ENCODE measurements at places on chromosomes 7 and 10.

GRCh38 chr10:38025283-38025682, 14.8 kb downstream of the ZNF33A start:
- DNase-seq, result no peak

DNA sequence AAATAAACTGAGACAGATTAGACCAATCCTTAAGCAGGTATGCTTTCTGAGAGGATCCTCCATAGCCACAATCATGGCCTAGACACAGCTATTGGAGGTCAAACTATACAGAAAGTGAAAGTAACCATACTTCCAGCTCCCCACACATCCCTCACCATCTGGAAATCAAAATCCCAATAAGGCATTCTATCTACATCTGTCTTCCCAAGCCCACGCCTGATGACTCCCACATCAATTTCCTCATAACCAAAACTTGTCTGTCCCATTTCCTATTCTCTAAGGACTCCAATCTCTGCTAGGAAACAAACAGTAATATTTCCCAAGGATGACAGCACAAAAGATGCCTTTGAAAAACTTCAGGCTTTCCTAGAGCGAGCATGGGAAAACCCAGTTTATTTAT, 247.3 kb upstream of the HPS1 start:
- no peak for DNase-seq

- DNase-seq, result no peak
These were observed 18.6 kb upstream of the DNAJB6 start for GRCh38 chr7:157318015-157318706.

GRCh38 chr10:118271671-118272070, 70.5 kb downstream of the FAM204A start:
- DNase-seq, result no peak

DNA sequence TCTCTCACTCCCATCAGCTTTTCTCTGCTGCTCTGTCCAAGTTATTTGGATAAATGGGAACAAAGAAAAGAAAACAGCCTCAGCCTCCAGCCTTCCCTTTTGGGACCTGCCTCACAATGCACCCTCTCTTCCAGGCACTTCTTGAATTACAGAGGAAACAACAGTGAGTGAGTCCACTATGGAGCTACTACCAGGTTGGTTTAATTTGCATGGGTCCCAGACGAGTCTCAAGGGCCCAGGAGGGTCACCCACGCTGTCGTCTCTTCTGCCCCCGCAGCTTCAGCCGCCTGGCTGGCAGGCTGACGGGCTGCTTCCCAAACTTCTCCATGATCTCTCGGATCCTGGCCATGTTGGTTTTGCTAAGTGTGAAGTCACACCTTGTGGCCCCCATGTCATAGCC, 80.4 kb downstream of the GPR26 start:
- DNase-seq, result no peak

- DNase-seq, result no peak
These were observed 85.9 kb upstream of the KMT2C start for GRCh38 chr7:152521420-152522337.

GRCh38 chr7:64879800-64880199, 23.3 kb upstream of the ZNF273 start:
- no peak for DNase-seq

DNA sequence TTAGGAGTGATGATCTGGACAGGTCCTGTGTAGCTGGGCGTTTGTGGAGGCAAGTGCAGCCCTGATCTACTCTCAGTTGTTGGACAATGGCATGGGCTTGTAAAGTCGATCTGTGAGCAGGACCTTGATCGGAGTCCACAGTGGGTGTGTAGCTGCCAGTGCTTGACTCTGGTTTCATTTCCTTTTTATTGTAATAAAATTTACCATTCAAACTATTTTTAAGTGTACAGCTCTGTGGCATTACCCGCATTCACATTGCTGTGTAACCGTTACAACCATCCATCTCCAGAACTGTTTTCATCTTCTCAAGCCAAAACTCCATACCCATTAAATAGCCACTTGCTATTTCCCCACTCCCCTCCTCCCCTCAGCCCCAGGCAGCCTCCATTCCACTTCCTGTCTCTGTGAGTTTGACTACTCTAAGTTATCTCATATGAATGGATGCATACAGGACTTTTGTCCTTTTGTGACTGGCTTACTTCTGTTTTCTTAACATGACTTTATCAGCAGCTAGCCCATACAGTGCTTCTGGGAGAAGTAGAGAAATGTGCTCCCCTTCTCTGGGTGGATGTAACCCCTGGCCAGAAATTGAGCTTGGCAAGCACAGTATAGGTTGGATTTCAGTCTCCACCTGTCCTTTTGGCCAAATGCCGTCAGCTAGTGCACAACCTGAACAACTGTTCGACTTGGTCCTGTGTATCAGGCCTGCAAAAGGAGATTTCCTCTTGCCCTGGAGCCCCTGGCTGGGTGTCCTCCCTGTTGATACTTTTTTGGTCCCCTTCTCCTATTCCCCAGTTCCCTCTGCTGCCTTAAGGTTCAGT, 180.0 kb downstream of the LRMDA start:
- no peak for DNase-seq

DNA sequence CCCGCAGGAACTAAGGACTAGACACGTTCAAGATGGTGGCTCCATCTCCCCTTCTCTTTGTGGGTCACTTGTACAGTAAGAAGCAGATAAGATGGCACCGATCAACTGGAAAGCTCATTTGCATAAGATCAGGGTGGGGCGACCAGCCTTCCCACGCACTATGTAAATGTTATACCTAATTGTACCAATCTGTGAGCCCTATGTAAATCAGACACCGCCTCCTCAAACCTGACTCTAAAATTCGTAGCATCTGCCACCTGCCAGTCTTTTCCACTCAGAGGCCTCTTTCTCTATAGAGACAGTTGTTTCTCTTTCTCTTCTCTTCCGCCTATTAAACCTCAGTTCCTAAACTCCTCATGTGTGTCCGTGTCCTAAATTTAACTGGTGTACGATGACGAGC, 324.5 kb downstream of the PHF14 start:
- DNase-seq, result no peak

DNA sequence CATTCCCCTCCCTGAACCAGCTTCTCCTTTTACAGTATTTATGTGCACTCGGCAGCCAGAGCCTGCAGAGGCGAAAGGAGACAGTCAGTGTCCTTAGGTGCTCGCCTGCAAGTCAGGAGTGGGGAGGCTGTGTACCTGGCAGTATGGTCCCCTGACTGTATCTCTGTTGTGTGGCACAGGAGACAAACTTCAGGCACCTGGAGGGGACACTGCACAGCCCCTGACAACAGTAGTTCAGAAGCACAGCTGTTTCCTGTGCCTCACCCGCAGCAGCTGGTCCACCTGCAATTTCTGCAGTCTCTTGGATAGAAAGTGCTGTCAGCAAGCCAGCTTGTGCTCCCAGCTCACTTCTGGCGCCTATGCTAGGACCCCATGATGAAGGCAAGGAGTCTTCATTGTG, 73.4 kb upstream of the LAMB4 start:
- DNase-seq, result no peak

GRCh38 chr7:143454091-143454680, 10.9 kb downstream of the TAS2R60 start:
- no peak for DNase-seq

DNA sequence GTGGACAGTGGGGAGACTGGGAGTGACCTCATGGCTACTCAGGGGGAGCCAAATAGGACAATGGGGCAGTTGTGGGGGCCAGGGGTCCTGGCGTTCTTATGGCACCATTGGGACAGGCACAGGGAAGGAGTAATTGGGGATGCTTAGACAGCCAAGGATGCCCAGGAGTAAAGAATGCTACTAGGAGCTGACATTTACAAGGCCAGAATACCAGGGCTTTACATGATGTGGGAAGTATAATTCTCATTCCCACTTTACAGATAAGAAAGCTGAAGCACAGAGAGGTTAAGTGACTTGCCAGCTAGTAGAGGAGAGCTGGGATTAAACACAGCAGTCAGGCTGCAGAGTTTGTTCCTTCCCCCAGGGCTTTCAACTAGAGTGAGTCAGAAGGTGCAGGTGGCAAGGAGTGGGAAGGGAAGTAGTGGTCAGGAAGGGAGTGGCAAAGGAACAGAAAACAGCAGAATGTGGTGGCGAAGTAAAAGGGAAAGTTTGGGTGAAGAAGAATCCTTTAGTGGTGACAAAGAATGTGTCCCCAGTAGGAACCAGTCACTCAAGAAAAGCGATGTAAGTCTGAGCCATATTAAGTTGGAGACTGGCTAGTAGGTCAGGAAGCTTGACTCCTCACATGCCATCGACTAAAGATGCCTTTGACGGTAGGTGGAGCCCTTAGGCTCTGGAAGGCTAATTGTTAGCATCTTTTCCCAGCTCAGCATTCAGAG, 32.8 kb downstream of the CPVL start:
- DNase-seq, result no peak

GRCh38 chr7:116588641-116589594, 64.1 kb downstream of the CAV1 start:
- peak; percentile 49 for DNase-seq

DNA sequence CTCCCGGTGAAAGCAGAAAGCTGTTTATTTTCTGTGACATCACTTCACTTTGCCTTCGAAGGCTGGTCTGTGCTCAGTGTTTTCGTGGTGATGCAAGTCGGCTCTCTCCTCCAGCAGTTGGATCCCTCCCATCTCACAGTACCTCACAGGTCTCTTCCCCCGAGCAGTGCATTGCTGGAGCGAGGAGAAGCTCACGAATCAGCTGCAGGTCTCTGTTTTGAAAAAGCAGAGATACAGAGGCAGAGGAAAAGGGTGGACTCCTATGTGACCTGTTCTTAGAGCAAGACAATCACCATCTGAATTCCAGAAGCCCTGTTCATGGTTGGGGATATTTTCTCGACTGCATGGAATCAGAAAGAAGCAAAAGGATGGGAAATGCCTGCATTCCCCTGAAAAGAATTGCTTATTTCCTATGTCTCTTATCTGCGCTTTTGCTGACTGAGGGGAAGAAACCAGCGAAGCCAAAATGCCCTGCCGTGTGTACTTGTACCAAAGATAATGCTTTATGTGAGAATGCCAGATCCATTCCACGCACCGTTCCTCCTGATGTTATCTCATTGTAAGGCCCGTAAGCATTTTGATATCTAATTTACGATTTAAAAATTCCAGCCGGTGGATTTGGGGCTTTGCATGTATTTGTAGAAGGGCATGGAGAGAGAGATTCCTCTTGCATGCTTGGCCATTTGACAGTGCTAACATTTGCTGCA, at the start of gene LGI1:
LGI1 (plus strand) TSS at position 136 of the 707 bp plus-strand sequence; CDS start at position 345, 209 bp downstream.
- no peak for DNase-seq

DNA sequence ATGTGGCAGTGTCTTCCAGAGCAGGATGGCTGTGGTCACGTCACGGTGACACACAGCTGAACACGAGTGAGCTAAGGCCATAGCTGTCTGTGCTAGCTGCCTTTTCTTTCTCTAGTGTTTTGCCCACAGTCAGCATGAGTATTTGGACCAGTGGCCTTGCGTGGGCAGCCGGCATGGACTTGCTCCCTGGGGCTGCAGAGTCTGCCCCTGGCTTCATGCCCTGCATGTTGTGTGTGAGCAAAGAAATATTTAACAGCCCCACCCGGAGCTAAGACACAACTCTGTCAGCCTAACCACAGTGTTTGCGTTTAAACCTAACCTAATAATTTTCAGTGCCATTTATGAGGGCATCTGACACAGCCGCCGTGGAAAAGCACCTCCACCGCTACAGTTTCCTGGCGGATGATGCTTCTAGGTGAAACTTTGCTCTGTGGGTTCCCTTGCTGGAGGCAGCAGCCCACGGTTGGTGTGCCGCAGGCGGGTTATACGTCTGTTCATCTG, 14.6 kb downstream of the CHST12 start:
- DNase-seq, result no peak

- no peak for DNase-seq
These were observed 111.2 kb downstream of the SAMD9 start for GRCh38 chr7:93006480-93007095.

GRCh38 chr10:109239371-109239770, 683.9 kb downstream of the XPNPEP1 start:
- DNase-seq, result no peak

DNA sequence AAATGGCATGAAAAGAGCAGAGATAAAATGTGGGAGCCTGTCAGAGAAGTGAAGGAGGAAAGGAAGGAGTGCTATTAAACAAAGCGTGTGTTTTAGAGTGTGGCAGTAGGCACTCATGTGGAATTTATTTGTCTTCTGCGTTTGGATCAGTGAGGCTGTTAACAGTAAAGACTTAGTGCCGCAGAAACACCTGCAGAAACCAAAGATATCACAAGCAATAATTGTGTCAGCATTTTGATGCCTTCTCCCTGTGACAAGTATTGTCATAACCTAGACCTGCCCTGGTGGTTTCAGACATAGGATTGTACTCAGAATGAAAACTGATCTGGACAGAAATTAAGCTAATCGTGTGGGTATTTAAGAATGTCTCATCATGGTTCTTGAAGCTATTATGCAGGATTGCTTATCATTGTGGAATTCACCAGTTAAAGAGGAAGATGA, 191.0 kb downstream of the CAMK1D start:
- no peak for DNase-seq

GRCh38 chr7:1642291-1642731, 27.8 kb upstream of the ELFN1 start:
- DNase-seq, result no peak

DNA sequence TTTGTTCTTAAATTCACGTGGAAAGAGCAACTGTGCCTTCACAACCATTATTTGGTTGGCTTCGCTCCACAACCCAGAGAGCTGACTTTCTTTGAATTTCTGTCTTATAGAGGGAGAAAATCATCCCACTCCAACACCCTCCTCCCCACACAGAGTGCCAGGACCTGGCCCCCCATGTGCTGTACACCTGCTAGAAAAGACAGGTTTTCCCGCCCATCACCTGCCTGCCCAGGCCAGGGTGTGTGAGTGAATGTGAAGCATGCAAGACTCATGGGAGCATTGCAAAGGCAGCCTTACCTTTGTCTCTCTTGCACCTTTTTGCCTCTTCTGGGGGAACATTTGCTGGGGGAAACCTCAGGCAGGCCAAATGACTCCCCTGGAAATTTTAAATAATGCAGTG, 319.0 kb downstream of the TNS3 start:
- no peak for DNase-seq

- no peak for DNase-seq
These were observed 207.7 kb upstream of the TEX47 start for GRCh38 chr7:89002981-89003956.

DNA sequence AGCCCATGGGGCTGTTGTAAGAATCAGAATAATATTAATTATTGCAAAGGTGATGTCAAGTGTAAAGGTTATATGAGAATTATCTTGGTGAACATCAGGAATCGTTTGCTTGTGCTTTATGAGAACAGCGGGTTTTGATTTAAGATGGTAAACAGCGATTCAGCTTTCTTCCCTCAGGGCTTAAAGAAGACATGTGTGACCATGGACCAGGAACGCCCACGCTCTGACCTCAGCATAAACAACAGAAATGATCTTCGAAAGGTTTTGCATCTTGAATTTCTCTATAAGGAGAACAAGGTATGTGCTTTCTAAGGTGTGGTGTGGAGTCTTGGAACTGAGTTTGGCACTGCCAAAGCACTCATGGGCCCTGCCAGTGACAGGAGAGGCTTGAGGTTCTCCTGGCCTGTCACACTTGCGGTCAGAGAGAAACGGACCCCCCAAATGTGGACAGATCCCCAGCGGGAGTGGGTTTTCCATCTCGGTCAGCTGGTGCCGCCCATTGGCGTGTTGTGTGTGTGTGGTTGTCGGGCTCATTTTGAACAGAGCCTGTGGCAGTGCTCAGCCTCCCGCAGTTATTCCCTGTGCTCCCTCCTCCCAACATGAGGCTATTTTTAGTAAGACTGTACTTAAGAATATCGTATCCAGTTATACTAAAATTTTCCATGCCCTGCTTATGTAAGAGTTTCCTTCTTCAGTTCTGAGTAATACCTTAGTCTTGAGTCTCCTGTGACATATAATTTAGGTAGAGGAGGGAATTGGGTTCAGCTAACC, 7.2 kb downstream of the MINDY4 start:
- DNase-seq, result no peak
